ENCODE measurements at places on chromosomes 2 and 18.

DNA sequence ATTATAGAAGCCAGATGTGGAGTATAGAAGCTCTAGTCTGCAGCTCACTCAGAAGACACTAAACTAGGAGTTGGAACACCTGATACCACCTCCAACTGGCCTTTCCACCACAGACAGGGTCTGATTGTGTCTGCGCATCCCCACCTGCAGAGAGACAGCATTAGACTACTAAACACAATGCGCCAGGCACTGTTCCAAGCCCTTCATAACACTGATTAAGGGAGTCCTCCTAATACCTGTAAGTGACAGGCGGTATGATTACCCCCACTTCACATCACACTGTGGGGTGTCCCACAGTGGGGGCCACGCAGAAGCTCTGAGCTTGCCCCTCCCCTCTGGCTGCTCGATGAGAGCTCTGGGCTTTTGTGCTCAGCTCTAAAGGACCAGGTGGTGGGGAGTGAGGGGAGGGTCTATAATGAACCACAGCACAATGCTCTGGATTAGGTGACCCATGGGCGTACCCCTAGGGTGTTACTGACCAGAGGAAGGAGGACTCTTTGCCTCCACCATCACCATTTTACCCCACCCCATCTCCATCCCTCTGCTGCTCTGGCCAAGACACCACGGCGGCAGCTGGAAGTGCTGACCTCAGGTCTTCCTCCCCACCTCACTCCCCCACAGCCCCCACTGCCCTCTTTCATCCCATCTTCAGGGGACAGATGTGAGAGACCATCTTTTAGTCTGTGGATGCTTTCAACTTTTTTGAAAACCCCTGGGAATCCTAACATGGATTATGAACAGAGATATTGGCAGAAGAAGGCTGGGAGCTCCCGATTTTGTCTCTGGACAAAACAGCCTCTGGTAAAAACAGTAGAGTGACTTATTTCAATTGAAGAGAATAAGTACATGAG is 145.1 kb downstream of the GFPT1 start:
- DNase-seq, result no peak

GRCh38 chr2:148479398-148479797 is 165.2 kb upstream of the EPC2 start:
- no peak for DNase-seq

DNA sequence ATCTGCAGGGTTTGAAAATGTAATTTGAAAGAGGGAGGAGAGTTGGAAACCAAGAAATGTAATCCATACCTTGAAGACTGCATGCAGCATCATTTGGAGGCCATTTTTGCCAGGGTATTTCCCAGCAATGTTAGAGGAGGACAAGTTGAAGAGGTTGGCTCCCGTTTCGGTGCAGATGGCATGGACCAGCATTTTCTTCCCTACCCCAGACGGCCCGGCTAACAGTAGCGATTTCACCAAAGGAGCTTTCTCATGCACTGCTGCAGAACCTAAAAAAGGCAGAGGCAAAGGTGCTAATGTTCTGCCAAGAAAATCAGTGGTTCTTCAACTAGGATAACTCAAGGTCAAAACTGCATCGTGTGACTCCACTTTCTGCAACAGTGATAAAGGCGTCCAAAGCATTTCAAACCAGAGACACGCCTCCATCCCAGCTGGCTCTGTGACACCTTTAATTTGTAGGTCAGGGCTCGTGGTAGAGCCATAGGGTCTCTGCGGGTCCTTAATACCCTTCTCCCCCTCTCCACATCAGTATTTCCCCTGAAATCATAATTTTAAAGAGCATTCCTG is 99.6 kb upstream of the ASB18 start:
- DNase-seq, result no peak

DNA sequence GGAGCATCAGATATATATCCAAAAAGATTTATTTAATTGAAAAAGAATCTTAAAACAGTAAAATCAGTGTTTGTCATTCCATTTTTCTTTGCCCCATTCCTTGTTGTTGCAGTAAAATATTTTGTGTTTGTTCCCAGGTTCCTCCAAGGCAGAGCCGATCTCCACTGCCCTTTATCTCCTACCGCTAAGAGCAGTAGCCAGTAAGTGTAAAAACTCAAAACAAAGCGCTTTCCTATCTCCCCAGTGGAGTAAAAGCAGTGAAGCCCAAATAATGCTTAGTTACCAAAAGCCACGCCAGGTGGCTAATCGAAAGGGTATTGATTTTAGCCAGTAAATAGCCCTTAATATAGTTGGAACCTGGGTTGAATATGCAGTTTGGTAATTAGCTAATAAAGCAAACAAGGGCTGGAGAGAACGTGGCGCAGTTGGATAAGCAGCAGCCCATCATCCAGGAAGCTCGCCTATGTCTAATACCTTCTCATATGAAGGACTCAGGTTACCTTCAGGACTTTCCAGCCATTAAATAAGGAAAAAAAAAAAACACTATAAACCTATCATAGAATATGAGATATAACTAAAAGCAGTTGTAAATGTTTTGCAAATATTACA is 12.4 kb upstream of the GPD2 start:
- DNase-seq, result no peak

DNA sequence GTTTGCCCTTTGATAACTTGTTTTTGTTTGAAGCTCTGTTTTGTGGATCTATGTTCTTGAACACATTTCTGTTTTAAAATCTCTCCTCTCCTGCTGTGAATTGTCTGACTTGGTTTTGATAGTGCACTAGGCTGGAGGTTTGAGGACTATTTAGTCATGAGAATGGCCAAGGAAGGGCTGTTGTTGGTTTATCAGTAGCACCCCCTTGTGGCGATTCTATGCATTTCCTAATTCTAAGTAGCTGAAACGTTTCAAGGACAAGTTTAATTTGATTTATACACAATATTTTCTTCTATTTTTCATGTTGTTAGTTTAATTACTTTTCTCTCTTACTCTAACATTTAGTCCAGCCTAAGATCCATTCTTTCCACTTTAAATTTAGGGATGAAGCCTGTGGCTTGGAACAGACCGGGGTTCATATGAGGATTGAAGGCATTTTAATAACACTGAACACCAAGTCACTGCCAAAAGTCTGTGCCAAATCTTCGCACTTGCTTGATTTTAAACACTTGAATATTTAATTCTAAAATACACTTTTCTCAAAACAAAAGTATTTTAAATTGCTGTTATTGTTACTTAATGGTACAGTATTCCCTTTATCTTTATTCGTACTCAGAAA is 166.0 kb downstream of the SOCS6 start:
- peak; percentile 39 for DNase-seq

DNA sequence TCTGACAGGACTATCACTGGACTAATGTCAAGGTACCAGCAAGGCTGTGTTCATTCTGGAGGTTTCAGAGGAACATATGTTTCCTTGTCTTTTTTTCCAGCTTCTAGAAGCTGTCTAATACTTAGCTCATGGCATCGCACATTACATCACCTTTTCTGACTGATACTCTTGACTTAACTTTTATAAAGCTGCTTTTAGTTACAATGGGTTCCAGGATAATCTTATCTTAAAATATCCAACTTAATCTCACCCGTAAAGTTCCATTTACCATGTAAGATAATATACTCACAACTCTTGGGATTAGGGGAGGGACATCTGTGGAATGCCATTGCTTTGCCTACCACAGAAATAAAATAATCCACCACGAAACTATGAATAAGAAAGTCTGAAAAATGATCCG is 394.2 kb downstream of the CDH19 start:
- no peak for DNase-seq

- peak; percentile 61 for DNase-seq
These were observed 18.1 kb downstream of the CCDC141 start for GRCh38 chr2:179031731-179032408.

- DNase-seq, result no peak
These were observed 34.9 kb downstream of the IMMT start for GRCh38 chr2:86160156-86160952.

GRCh38 chr2:101958061-101958460 is 33.7 kb upstream of the IL1R2 start:
- no peak for DNase-seq

GRCh38 chr2:16155766-16156165 is 215.4 kb downstream of the MYCN start:
- DNase-seq, result no peak

DNA sequence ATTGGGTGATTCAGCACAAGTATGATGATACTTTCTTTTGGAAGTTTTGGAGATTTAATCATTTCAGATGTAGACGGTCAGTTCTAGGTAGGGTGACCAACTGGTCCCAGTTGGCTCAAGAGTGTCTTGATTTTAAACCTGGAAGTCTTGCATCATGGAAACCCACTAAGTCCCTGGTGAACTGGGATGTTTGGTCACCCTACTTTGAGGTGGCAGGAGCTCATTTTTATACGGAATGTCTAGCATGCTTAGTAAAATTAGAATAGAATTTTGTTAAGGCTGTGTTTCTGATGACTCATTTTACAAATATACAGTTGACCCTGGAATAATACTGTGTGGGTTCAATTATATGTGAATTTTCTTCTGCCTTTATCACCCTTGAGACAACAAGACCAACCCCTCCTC is 61.5 kb upstream of the DOCK10 start:
- no peak for DNase-seq

DNA sequence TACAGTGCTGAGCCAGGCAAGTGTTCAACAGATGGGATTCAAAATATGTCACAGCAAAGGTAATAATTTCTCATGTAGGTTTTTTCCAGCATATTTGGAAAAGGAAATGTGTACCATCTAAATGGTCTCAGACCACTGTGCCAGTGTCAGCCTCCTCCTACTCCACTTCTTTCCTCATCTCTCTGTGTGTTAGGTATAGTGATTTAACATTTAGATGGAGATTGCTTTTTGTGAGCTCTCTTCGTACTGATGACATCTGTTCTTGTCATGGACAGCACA is 80.9 kb upstream of the TSPYL6 start:
- DNase-seq, result no peak

DNA sequence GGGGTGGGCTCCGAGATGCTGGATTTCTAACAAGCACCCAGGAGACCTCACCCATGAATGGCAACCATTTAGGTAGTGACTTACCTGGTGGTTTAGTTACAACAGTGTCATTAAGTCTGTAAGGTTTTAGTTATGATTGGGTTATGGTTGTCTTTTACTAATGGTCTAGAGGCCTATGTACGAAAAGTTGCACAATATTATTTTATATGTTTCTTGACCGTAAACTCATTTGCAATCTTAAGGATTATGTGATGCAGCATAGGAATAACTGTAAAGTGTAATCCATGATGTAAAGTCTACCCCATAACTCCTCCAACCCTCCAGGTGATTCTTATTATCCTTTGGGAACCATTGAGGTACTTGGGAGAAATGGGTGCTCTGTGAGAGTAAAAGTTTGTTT is 155.4 kb upstream of the ZEB2 start:
- DNase-seq, result no peak

GRCh38 chr2:75276093-75277029 is 77.0 kb upstream of the TACR1 start:
- no peak for DNase-seq

GRCh38 chr2:210919128-210919527 is 362.7 kb downstream of the CPS1 start:
- no peak for DNase-seq

GRCh38 chr18:35477974-35478373 is 19.8 kb downstream of the INO80C start:
- DNase-seq, result peak; percentile 10

- peak; percentile 12 for DNase-seq
These were observed 214.5 kb downstream of the TMEM182 start for GRCh38 chr2:102975996-102976975.

- DNase-seq, result no peak
These were observed 14.1 kb upstream of the TXNL4A start for GRCh38 chr18:80002468-80002867.

DNA sequence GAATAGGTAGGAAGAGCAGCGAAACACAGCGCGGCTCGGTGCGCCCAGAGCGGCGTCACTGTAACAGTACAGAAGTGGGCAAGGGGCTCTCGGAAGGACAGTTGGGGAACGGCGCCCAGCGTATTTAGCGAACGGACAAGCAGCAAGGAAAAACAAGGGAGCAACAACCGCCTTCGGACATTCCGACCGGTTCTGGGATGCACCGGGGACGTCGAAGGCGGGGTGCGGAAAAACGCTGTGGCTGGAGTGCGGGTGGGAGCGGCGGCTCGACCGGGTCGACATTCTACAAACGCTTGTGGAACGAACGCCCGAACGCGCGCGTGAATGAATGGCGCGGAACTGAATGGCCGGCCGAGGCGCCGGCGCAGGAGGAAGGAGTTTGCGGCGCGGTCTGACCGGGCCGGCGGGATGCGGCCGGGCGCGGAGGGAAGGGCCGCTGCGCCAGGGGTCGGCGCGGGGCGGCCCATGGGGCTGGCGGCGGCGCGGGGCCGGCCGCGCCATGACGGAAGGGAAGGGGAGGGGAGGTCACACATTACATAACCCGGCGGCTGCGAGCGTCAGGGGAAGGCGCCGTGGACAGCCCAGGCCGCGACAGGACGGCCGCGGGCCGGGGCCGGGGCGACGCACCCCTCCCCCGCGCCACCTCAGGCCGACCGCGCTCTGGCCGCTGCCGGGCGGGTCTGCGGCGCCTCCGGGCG is 605 bp downstream of the REV1 start:
- DNase-seq, result peak; percentile 57

GRCh38 chr2:201452058-201452921 is 750 bp downstream of the STRADB start:
- DNase-seq, result no peak

DNA sequence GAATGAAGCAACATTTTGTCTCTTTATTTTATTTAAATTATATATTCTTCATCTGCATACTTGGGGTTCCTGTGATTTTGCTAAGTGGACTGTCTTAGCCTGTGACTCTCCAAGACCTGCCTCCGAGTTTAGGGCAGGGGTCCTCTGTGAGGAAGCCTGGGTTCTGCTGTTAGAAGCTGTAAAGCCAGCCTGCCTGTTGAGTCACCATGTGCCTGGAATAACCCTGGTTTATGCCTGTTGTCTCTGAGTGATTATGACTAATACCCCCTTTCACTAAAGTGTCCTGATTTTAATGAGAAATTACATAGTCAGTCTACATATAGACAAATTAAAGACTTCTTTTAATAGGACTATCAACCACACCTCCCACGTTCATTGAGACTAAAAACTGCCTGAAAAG is 369.1 kb downstream of the ZNF521 start:
- DNase-seq, result no peak

DNA sequence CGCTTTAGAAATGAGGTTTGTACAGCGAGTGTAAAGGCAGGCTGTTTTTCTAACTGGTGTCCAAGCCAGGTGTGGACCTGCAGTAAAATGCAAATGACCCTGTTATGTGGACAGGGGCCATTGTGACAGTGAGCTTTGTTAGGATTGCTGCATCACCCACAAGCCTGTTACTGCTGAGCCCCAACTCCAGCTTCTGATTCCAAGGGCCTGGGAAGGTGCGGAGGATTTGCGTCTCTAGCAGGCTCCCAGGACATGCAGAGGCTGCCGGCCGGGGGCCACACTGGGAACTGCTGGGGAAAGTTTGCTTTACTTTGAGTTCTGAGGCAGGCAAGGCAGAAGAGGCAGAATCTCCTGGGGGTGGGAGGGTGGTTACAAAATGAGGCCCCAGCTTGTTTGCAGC is 164.1 kb downstream of the GLI2 start:
- no peak for DNase-seq

- no peak for DNase-seq
These were observed 225.5 kb upstream of the GALNT5 start for GRCh38 chr2:157032017-157032416.

DNA sequence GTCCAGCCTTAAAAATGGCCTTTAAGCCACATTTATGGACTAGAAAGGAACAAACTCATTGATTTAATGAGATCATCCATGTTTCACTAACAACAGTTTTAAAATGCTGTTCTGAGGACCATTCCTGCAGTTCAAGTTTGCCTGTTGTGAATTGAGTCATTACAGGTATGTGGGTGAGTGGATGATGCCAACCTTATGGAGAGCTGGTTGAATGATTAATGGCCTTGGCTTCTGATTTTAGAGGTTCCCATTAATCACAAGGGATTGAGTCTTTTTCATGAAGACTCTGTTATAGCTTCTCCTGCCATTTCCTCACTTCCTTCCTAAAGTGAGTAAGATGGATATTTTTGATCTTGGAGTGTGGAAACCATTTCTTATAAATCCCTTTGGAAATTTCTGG is 459.8 kb upstream of the SLC14A2 start:
- DNase-seq, result no peak

Measured in activated CD8-positive, alpha-beta T cell treated with anti-CD3 and anti-CD28 coated beads for 36 hours (primary cell).